ENCODE measurements at places on chromosomes 4 and X. TPM values are rescaled to one million over a fixed set of nuclear protein-coding genes. Genes with fewer than 3 reads are reported as not detected.

- DNase-seq, result no peak
Measured at GRCh38 chrX:112678831-112679230, 907 bp downstream of the LHFPL1 start.

GRCh38 chr4:106325800-106326199 lies 9.4 kb downstream of the AIMP1 start:
- no peak for DNase-seq

GRCh38 chr4:68906780-68907137 lies 44.8 kb downstream of the UGT2A3 start:
- no peak for DNase-seq

GRCh38 chrX:145923376-145923775 lies 105.7 kb downstream of the SLITRK2 start:
- DNase-seq, result no peak

- no peak for DNase-seq
Measured at GRCh38 chr4:109432696-109433095, 919 bp upstream of the SEC24B start.

GRCh38 chr4:107349266-107349665 lies 313.2 kb upstream of the DKK2 start:
- DNase-seq, result no peak

PLAC8 gene
- total RNA-seq, result 0.75 TPM

GRCh38 chrX:130109429-130110378 lies 593 bp downstream of the ELF4 start:
- peak; percentile 47 for DNase-seq

GUCY1B1 gene
- 25.1 TPM for total RNA-seq

GRCh38 chr4:124902001-124902515 lies 189.5 kb upstream of the ANKRD50 start:
- no peak for DNase-seq

HS3ST1 gene
- total RNA-seq, result 1.2 TPM

- no peak for DNase-seq
Measured at GRCh38 chr4:30789219-30789671, 69.1 kb downstream of the PCDH7 start.

- peak; percentile 68 for DNase-seq
Measured at GRCh38 chrX:40169193-40170101, 71.7 kb upstream of the BCOR start.

SSX1 gene
- total RNA-seq, result not detected
